Stimulated activated CD4-positive, alpha-beta T cell treated with anti-CD3 and anti-CD28 coated beads, Interleukin-1b, Interleukin-23, amount 100 ng/mL, for 1 hour (primary cell): ENCODE measurements at places on chromosomes 3 and 15.
A peak's percentile ranks its signal among the peaks of the same experiment; 100 is the strongest.

DNA sequence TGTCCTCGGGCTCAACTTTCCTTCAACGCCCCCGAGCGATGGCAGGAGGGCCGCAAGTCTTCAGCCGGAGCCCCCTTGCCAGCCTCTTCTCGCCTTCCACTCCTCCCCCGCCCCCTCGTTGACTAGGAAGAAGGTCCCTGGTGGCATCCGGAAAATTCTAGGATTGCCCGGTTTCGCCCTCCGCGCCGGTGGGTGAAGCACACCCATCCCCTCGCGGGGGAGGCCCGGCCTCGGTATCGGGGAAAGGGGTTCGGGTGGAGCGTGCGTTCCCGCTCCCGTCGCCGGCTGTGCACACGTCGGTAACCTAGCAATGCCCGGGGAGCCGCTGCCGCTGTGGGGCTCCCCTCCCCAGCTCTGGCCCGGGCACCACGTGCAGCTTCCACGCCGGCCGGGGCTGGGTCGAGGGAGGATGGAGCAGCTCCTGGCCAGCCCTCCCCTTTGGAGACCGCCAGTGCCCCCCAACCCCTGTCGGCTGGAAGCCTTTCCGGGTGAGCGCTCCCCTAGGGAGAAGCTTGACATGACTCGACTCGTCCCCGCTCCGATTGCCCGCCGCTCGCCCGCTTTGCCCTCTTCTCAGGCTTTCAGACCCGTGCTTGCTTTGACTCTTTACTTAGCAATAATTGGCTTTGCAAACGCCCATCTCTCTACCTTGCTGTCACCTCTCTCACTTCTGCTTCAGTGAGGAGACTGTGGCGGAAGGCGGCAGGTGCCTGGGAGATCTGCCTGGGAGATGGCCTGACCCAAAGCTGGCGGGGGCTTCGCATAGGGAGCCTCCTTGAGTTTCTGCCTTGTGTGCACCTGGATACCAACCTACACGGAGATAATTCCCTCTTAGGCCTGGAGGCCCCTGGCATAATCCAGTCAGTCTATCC lies 1.3 kb downstream of the CACNA1D start:
- no peak for DNase-seq

DNA sequence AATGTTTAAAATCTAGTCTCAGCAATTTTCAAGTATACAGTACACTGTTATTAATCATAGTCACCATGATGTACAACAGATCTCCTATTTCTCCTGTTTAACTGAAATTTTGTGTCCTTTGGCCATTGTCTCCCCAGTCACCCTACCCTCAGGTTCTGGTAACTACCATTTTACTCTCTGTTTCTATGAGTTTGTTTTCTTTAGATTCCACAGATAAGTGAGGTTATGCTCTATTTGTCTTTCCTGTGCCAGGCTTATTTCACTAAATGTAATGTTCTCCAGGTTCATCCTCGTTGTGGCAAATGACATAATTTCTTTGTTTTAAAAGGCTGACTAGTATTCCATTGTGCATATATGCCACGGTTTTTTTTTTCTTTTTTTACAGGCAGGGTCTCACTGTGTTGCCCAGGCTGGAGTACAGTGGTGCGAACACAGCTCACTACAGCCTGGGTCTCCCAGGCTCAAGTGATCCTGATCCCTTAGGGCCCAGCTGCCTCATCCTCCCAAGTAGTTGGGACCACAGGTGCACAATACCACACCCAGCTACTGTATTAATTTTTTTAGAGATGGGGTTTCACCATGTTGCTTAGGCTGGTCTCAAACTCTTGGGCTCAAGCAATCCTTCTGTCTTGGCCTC lies 50.0 kb downstream of the RAB7A start:
- no peak for DNase-seq

DNA sequence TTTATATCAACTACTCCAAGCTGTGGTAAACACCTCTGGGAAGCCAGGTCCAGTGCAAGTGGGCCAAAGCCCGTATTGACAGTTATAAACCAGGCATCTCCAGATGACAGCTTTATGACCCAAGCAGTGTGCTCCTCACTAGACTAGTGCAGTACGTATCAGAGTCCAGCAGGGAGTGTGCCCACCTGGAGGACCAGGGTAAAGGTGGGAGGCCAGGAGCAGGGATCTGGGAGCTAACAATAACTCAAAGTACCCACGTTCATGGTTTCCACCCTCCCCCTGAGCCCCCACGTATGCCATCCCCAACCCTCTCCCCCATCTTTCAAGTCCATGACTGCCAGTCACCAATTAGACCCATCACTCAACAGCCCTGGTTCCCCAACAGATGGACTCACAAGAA lies 27.0 kb upstream of the ALDH1A3 start:
- no peak for DNase-seq

GRCh38 chr3:38117748-38118420 lies 19.0 kb downstream of the ACAA1 start:
- peak; percentile 64 for DNase-seq

DNA sequence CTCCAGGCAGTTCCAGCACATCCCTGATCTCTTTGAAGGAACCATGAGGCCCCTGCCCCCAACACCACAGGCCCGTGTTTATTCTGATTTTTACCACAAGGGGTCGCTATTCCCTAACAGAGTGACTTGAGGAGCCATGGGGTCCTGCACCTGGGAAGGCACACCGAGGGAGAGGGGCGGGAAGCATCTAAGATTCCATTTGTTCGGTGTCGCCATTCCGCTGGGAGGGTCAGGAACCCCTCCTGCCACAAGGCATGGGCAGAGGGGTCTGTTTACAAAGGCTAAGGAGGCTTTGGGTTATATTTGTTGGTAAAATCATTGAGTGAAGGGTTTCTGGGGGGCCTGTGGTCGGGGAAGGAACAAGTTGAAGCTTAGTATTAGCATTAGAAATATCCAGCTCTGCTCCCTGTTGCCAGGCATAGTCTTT lies 77.1 kb downstream of the WDR76 start:
- DNase-seq, result peak; percentile 17

- no peak for DNase-seq
These were observed 18.5 kb downstream of the SNUPN start for GRCh38 chr15:75606711-75607699.

- DNase-seq, result no peak
These were observed 730 bp downstream of the ZKSCAN7 start for GRCh38 chr3:44555723-44556122.

DNA sequence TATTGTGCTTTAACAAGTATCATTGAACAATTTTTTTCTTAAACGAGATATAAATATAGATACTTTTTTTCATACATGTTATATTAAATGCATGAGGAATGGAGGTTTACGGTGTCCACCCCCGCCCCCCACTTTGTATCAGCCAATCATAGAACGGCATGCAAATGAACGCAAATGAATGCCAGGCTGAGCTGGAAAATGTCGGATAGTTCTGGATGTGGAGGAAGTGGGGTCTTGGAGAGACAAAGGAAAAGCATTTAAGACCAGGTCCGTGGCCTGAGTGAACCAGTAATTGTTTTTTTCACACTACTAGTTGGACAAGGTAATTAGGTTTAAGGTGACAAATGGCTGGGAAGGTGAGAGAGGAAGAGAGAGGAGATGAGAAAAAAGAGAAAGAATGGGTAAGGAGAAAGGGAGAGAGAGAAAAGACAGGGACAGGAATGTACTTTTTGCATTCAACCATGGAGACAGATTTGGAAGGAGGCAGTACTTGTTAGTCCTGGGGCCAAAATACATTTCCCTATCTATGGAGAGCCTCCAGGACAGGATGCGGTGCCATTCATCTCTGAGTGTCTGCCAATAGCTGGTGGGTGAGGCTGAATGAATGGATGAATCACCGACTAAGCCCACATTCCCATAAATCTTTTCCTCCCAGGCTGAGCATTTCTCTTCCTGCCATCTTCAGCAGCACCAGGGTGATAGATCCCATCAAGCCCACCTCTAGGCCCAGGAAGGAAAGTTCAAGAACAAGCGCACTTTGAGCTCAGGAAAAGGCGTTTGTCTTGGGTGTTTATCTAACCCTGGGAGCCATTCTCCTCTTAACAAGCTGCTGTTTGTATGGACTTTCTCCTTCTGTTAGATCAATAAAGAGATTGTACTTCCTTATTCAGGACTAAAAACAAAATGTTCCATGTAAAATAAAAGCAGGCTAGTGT lies 1.4 kb upstream of the RAD18 start:
- no peak for DNase-seq

DNA sequence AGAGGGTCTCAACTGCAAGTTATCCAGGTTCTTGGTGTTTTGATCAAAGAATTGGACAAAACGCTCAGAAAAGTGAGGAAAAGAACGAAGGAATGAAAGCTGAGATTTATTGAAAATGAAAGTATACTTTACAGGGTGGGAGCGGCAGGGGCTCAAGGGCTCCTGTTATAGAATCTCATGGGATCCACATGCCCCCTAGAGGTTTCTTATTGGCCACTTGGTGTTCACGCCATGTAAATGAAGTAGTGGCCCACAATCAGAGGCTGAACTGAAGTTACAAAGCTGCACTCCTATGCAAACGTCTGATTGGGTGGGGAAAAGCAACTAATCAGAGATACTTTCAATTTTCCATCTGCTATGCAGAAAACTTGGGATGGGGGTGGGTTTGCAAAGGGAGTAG lies 216.7 kb downstream of the PTPRG start:
- no peak for DNase-seq

DNA sequence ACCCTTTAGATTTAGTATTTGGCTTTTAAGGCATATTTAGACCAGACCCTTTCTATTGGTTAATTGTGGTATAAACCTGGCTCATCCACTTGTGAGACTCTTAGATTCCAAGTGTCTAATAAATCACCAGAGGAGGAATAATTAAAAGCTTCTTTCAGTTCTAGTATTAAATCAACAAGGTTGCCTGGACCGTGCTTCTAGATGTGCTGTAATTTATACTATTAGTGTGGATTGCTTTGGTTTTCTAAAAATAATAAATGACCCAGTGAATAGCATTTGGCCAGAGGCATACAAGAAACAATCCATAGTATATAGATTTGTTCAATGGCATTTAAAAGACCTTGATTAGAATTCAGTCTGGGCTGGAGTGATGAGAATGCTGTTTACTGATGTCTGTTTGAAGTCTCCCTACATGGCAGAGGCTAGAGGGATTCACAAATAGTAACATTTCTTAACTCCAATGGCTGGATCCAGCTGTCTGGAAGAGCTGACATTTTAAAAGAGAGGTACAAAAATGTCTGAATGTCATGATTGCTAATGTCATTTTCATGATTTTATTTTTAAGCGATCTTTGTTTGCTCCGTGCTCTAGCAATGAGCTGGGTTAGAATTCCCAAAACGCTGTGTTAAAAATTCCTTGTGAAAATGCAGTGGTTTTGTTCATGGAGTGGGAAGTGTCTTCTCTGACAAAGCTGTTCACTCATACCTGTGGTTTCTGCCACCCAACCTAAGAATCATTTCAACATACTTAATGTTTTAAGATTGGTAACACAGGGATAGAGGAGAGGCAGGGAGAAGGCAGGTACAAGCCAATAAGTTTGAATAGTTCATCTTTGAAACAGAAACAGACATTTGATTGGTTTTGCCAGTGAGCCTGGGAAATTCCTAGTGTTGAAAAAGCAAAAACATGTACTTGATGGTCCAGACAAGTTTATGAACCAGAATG lies 89.9 kb downstream of the RBMS3 start:
- DNase-seq, result no peak

DNA sequence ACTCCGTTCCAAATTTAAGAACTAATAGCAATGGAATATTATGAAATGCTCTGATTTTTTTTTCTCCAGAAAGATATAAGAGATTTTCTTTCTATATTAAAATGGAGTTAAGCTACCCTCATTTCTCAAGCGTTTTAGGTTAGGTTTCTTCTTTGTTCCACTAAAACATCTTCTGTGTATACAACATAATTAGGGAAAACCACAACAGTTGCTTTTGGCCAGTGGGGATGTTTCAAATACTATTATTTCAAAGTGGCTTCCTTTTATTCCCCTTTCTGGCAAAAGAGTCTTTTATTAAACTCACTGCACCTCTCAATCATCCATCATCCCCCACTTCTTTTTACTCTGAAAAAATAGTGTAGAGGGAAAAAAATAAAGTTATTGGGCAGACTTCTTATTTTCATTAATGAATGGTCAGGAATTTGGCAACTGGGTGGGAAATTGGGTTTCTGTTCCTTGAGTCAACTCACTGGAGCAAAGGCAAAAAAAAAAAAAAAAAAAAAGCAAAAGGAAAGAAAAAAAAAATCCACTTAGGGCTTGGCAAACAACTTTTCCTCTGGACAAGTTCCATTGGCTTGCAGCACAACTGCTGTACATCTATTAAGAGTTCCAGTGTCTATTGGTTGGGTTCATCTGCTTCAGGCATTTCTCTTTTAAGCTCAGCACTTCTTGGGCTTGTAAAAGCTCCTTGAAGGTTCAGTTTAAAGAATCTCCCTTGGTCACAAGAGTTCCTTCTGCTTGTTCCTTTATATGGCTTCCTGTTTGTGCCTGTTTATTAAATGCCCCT lies 963.4 kb downstream of the ROBO1 start:
- DNase-seq, result no peak

GRCh38 chr3:49030321-49030720 lies 1.1 kb upstream of the IMPDH2 start:
- DNase-seq, result no peak

GRCh38 chr3:194440756-194441155 lies 41.7 kb upstream of the GP5 start:
- DNase-seq, result no peak

- DNase-seq, result no peak
These were observed 93.7 kb downstream of the MESD start for GRCh38 chr15:80895965-80896364.

DNA sequence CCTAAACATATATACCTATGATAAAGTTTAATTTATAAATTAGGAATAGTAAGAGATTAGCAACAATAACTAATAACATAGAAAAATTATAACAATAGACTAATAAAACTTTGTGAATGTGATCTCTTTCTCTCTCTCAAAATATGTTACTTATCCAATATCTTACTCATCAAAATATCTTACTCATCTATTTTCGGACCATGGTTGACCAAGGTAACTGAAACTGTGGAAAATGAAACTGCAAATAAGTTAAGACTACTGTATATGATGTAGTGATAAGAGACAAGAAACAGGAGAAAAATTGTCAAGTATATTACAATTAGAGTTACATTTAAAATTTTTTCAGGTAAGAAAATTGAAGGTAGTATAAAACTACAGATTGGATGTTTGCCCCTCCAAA lies 19.2 kb downstream of the MAP3K13 start:
- DNase-seq, result no peak

DNA sequence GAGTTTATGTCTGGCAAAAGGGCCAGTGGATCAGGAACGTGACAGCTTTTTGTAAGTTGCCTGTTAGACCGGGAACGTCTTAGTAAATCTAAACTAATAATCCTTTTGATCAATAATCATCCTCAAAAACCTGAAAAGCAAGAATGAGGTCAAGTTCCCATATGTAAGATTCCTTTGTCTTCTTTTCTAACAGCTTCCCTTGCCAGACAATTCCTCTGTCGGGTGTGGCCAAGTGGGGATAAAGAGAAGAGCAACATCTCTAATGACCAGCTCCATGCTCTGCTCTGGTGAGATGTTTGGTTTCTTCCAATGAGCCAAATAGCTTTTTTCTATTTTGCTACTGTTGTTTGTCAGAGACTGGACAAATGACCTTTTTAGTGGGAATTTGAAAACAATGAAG lies 19.8 kb downstream of the FANCD2OS start:
- DNase-seq, result no peak

DNA sequence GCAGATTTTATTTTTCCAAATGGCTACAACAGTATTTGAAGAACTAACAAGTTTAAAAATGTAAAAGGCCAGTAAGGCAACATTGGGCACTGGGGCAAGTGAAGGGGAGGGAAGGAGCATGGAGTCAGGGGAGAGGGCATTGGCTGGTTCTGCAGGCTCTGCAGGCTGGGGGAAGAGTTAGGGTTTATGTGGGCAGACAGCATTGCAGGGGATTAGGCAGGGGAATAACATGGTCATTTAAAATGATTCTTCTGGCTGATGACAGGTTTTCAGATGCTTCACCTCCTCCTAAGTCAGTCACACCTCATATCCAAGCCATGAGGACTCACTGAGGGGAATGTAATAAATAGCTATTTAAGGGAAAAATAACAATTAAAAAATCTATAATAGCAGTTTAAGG lies 52.6 kb downstream of the BTD start:
- no peak for DNase-seq
